SW 1271 (cell line): ENCODE measurements at places on chromosomes 7 and 10.

- DNase-seq = no peak
Measured at GRCh38 chr10:116826803-116827202, 22.5 kb upstream of the ENO4 start.

- DNase-seq = no peak
Measured at GRCh38 chr10:49508654-49509053, 30.3 kb downstream of the ERCC6 start.

DNA sequence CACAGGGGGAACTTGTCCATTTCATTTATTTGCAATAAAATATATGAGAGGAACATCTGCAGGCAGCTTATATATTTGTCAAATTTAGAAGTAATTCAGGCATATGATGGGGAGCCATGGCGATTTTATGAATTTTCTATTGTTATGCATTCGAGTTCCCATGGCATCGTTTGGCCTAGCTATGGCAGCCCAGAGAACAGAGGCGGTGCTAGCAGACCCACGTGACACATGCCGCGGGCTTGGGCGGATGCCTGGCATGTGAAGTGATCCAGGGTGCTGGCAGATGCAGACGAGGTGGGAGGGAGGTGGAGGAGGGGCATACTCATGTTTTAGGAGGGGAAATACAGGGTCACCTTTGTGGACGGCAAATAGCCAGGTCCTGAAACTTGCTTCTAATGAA is 560.0 kb upstream of the GALNT17 start:
- DNase-seq = no peak

- no peak for DNase-seq
Measured at GRCh38 chr10:50991456-50992355, 82.6 kb upstream of the PRKG1 start.

GRCh38 chr10:113216102-113216501 is 266.1 kb downstream of the TCF7L2 start:
- DNase-seq = no peak
